Activated effector memory CD4-positive, alpha-beta T cell treated with Interleukin-2 at 50 U/mL for 16 hours (primary cell): ENCODE measurements at places on chromosomes 1 and 21.

- no peak for DNase-seq
These were observed 46.5 kb downstream of the STX6 start for GRCh38 chr1:180976191-180976590.

- peak; percentile 72 for DNase-seq
These were observed at the start of gene TNFAIP8L2 for GRCh38 chr1:151156515-151156819. TNFAIP8L2 (plus strand) TSS chr1:151156649; CDS start chr1:151158698, 2,049 bp downstream.

DNA sequence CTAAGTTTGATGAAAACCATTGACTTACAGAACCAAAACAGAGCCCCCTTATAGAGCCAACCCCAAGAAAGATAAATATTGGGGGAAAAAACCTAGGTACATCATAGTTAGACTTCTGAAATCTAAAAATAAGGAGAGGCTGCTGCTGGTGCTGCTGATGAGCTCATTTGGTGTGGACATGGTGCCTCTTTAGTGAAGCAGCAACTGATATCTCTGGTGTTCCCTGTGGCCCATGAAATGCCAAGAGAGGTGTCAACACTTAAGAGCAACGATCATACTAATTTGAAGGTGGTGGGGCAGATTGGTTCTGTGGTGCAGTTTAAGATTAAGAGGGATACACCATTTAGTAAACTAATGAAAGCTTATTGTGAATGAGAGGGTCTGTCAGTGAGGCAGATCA, 35.9 kb downstream of the ST3GAL3 start:
- no peak for DNase-seq

- no peak for DNase-seq
These were observed 11.4 kb upstream of the KIAA1614 start for GRCh38 chr1:180901076-180901990.

DNA sequence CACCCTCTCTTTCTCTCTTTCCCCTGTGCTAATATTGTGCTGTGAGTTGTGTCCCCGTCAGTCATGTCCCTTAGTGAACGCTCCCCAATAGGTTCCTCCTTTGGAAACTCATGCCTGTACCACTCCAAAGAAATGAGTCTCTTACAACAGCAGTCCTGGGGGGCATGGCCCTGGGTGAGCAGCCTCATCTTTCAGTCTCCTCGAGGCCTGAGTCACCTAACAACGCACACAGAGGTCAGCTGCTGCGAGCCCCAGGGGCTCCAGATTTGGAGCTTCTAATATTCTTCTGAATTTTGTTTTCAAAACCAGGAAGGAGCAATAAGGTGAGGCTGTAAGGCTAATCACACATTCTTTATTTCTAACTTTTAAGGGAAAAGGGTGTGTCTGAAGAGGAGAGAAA, 30.5 kb upstream of the ZBTB8A start:
- DNase-seq = no peak

GRCh38 chr1:77271852-77272580, 9.8 kb upstream of the AK5 start:
- DNase-seq = no peak

- DNase-seq = no peak
These were observed 5.2 kb downstream of the BCAR3 start for GRCh38 chr1:93676427-93676826.

GRCh38 chr1:226474443-226475141, 66.7 kb upstream of the PARP1 start:
- DNase-seq = no peak

DNA sequence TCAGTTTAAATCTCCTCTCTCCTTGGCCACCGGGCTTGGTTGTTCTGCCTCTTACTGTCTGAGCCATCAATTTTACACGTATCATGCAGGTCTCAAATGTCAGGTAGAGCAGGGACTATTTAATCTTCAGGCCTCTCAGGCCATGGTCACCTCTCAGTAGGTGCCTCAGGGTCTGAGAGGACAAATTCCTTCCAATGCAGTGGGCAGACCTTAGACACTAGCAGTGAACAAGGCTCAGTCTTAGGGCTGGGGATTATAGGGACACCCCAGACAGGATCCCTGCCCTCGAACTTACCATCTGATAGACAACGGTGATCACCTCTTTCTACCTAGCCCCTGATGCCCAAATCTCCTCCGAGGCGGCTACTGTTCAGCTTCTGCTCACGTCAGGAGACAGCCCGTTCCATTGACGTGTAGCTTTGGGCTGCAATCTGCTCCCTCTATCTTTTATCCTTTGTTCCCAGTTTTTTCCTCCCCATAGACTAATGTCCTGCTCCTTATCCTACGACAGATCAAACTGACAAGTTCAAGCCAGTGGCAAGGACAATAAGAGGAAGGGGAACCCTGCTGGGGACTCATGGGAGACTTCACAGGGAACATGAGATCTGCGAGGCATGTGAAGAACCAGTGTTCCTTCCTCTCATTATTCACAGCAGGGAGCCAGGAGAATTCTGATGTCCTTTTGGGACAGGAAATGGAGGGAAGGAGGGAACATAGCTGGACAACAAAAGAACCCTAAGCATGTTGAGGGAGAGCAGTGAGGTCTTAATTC, 1.4 kb upstream of the MYOG start:
- DNase-seq = no peak

GRCh38 chr1:6864166-6864565, 78.9 kb downstream of the CAMTA1 start:
- DNase-seq = no peak

DNA sequence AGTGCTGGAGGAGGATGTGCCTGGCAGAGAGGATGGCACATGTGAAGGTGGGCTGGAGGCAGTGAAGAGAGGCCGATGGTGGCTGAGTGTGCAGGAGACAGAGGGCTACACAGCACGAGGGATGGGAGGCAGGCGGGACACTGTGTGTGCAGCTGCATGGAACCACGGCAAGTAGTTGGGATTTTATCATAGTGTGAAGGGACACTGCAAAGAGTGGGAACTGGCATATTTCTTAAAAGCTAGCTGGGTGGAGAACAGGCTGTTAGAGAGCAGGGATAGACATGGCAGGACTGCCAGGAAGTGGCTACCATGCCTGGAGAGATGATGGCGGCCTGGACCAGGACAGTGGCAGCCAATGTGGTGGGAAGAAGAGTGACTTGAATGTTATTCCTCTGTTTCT, 102.4 kb upstream of the TLR5 start:
- no peak for DNase-seq

- no peak for DNase-seq
These were observed 66.0 kb upstream of the SCYL3 start for GRCh38 chr1:169959686-169960085.

GRCh38 chr21:26810676-26811415, 34.4 kb downstream of the ADAMTS1 start:
- DNase-seq = no peak

- DNase-seq = no peak
These were observed 191.2 kb upstream of the GREM2 start for GRCh38 chr1:240803151-240803550.

GRCh38 chr1:90534116-90534515, 183.0 kb downstream of the BARHL2 start:
- no peak for DNase-seq

- DNase-seq = peak; percentile 49
These were observed 1638.3 kb downstream of the MRPL39 start for GRCh38 chr21:23968722-23969647.

DNA sequence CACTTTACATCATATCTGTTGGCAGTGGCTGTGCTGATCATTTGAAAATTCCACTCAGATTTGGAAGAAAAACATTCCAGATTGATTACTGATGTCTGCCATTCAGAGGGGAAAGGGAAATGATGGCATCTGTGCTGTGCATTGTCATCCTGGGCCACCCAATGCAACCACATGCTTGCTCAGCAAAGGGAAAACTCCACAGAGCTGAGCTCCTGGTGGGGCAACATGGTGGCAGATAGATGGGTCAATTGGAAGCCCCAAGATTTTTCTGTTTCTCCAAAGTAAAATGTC, 11.8 kb downstream of the OXCT2 start:
- DNase-seq = no peak

DNA sequence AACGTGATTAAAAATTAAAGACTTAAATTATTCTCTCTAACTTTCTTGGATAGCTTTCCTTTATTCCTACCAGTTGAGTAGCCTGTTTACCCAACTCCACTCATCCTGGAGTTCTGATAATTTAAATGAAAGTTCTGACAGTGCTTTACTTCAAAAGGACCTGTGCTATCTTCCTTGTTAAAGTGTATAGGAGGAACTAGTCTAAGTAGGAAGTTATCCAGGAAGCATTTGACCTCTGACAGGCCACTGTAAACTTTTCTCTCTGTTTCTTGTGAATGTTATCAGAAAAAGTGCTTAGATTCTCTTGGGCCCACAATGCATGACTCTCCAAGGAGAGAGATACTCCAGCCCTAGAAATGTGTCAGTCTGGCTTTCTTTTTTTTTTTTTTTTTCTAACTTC, 9.2 kb downstream of the UAP1 start:
- no peak for DNase-seq

- DNase-seq = no peak
These were observed 68.5 kb upstream of the DUSP10 start for GRCh38 chr1:221810406-221810805.

GRCh38 chr1:246532519-246532918, 25.4 kb upstream of the SMYD3 start:
- no peak for DNase-seq

DNA sequence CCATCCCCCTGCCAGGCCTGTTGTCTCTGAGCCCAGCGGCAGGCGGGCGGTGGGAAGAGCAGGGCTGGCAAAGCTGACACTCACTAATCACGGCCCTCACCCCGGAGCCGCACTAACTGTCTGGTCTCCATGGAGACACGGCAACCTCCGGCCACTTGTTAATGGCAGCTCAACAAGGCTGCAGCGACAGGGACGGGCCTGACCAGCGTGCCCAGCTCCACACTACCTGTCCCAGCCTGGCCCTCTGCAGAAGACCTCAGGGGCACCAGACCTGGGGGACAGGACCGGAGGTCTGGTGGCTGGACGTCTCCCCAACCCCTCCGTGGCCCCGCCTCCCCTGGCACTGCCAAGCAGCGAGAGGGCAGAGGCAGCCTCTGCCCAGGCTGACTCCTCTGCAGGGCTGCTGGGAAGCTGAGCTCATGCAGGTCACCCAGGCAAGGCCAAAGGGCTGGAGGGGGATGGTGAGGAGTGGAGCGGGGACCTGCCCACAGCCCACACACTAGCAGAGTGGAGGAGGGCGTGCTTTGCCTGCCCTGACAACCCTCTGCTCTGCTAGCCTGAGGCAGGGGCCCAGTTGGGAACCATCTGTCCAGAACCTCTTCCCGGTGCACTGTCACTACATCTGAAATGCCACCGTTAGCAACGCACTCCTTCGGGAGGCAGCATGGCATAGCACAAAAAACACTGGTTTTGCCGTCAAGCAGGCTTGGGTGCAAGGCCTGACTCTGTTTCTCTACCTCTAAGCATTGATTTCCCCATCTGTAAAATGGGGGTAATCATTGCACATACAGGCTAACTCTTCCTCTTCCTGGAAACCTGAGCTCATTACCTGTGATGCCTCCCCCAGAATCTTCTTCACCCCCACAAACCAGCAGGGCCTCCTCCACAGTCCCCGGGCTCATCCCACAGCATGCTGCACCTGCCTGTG, 29.6 kb upstream of the WASF2 start:
- no peak for DNase-seq

- no peak for DNase-seq
These were observed 228.8 kb upstream of the ADGRL2 start for GRCh38 chr1:81571946-81572345.

- DNase-seq = no peak
These were observed 95.0 kb downstream of the COL24A1 start for GRCh38 chr1:86061551-86061990.

GRCh38 chr1:8947127-8947691, 1.5 kb downstream of the CA6 start:
- DNase-seq = no peak

DNA sequence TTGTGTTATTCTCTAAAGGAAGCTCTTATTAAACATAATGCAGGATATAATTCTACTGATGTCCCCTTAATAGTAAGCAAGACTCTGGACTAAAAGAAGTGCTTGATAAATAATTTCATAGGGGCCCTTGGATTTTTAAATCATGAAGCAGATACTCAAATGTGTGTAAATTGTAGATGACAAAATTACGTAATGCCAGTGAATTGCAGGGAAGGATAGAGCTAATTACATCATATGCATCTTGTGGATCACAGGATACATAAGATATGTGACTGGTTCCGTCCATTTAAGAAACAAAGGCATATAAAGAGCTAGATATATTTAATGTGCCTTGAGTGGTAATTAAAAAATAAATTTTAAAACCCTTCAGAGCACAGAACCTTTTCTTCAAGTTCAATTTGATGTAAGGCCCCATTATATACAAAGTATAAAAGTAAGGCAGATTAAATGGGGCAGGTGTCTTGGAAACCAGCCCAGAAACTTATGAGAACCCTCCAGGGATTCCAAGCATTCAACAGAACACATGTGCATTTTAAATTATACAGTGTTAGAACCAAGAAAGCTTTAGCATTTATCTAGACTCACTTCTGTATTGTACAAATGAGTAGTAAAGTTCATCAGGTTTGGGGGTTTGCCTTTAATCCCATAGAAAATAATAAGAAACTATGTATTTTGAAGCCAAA, 190.4 kb downstream of the NCAM2 start:
- no peak for DNase-seq

GRCh38 chr21:14541841-14542490, 4.1 kb downstream of the SAMSN1 start:
- DNase-seq = no peak

DNA sequence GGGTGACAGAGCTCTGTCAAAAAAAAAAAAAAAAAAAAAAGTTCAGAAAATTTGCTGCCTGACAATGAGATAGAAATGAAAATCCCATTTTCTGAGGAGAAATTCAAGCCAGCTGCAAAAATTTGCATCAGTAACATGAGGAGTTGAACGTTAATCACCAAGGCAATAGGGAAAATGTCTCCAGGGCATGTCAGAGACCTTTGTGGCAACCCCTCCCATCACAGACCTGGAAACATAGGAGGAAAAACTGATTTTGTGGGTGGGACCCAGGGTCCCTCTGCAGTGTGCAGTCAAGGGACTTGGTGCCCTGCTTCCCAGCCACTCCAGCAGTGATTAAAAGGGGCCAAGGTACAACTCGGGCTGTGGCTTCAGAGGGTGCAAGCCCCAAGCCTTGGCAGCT, 615.4 kb downstream of the RWDD3 start:
- no peak for DNase-seq

- DNase-seq = no peak
These were observed 23.2 kb downstream of the AVPR1B start for GRCh38 chr1:206094024-206094423.

- no peak for DNase-seq
These were observed 525.0 kb downstream of the PTPRU start for GRCh38 chr1:29761159-29761928.

- no peak for DNase-seq
These were observed 27.5 kb downstream of the COL6A1 start for GRCh38 chr21:46008893-46009621.

DNA sequence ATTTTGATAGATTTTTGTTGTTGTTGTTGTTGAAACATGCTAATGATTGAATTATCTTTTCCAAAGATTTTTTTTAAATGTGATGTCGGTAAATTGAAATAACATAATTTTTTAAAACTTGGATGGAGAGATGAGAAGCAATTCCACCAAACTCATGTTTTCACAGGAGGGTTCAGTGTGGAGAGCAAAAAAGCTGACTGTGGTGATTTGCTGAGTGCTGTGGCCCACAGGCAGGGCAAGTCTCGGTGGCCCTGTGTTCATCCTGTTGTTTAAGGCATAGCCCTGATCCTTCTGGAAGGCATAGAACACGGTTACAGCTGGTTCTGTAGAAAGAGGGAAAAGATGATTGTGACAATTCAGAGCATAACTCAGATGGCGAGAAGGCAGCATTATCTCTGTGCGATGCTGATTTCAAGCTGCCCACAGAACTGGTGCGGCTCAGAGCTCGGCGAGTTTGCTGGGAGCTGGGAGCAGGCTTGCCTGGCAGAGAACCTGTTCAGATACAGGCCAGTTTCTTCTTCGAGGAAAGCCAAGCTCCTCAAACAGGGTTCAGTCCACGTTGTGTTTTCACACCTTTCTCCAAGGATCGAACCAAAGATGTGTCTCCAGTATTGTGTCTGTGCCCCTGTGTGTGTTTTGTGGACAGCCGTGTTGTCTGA, 127.1 kb downstream of the HUNK start:
- no peak for DNase-seq
